NCI-H187 treated with DMSO at 0.1 percent for 48 hours (cell line): ENCODE measurements at places on chromosomes 4 and X.

GRCh38 chr4:110620691-110621327 lies 2.1 kb downstream of the PITX2 start:
- no peak for DNase-seq

DNA sequence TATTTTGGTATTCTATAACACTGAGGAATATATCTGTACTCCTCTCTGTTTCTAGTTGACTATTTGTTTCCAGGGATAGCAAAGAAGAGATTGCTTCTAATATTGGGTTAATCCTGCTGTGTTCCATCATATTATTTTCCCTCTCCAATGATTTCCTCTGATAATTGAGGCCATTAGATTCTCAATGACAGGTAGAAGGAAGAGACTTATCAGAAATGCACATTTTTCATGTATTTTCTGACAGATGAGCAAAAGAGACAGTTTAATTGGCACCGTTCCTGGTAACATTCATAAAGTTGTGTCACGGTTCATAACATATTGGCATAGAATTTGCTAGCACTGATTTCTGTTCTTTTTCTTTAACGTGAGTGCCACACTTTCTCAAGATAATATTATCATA lies 58.2 kb downstream of the NRK start:
- no peak for DNase-seq

DNA sequence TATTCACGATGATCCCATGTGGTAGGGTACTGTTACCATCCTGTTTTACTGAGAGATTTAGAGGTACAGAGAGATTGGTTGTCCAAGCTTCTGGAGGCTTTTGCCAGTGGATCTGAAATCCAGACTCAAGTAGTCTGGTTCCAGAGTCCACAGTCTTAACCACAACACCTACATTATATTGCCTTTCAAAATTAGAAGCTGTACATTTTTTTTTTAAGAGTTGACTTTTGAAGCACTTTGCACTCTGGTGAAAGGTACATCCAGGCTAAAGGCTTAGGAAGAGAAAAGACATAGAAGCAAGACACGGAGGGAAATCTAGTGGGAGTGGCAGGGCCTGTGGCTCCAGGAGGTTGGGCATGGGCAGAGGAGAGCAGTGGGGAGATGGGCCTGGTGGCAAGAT lies 122.1 kb downstream of the AFF1 start:
- DNase-seq: no peak

GRCh38 chr4:36651253-36651652 lies 369.8 kb downstream of the DTHD1 start:
- DNase-seq: no peak

- no peak for DNase-seq
Measured at GRCh38 chrX:57406149-57406548, 119.6 kb downstream of the FAAH2 start.

GRCh38 chr4:166335256-166335938 lies 462.4 kb downstream of the TLL1 start:
- DNase-seq: no peak

- no peak for DNase-seq
Measured at GRCh38 chrX:130343411-130343810, 3.7 kb downstream of the SLC25A14 start.

DNA sequence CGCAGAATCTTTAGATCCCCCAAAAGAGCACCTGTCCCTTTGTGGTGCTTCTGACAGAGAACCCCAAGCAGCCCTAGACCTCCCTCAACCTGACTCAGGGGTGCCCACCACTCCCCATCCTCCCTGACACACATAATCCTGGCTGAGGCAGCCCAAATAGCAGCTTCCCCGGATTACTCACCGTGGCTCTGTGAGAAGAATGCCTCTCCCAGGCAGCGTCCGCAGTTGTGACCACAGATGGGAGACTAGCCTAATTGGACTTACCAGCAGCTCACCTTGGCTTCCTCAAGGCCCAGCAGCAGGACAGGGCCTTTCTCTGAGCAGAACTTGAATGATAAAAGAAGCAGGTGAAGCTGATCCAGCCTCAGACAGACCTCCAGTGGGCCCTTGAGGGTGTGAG lies 10.3 kb upstream of the ODAPH start:
- DNase-seq: no peak

GRCh38 chrX:68940601-68941000 lies 111.8 kb downstream of the EFNB1 start:
- no peak for DNase-seq

- no peak for DNase-seq
Measured at GRCh38 chrX:71256051-71256450, 2.1 kb upstream of the ZMYM3 start.

DNA sequence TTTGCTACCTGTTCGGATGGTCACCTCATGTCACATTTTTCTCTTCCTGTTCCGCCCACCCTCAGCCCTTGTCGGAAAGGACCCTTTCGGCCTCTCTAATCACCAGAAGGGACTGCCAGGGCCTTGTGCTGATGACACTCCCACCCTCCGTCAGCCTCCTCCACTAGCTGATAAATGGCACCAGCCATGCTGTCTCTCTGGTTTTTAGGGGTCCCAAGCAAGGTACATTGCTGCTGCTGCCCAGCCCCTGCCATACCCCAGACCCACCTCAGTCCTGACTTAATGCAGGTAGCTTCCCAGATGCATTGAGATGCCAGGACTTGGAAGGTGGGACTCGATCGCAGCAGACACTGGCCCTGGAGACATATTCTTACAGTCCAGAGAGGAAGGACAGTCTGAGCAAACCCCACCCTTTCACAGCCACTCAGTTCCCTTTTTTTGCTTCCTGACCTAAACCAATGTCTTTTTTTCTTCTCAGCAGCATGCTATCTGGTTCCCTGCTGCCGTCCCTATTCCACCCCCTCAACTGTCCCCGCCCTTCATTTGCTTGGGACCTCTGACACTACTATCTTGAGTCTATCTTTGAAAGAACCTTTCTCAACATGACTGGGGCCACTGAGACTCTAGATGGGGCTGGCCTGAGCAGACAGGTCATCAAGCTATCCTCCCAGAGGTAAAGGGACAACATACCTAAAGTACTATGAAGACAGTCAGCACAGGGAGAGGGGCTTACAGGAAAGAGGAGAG lies at the start of gene BTK:
TSS of gene BTK (minus strand) at position 397 of the 747 bp plus-strand sequence. CDS start 10,907 bp downstream, outside the sequence.
- no peak for DNase-seq
